ENCODE measurements at places on chromosomes 11 and 22. TPM values are rescaled to one million over a fixed set of nuclear protein-coding genes. Genes with fewer than 3 reads are reported as not detected.
A peak's percentile ranks its signal among the peaks of the same experiment; 100 is the strongest.

ZBTB16 gene
- total RNA-seq = 11.0 TPM

IL17REL gene
- total RNA-seq = not detected

CRELD2 gene
- total RNA-seq = 51.2 TPM

APOBEC3B gene
- 51.9 TPM for total RNA-seq

TCN1 gene
- not detected for total RNA-seq

OR52I2 gene
- total RNA-seq = not detected

IL10RA gene
- 286 TPM for total RNA-seq

OR52A5 gene
- not detected for total RNA-seq

NLRP14 gene
- total RNA-seq = not detected

DNA sequence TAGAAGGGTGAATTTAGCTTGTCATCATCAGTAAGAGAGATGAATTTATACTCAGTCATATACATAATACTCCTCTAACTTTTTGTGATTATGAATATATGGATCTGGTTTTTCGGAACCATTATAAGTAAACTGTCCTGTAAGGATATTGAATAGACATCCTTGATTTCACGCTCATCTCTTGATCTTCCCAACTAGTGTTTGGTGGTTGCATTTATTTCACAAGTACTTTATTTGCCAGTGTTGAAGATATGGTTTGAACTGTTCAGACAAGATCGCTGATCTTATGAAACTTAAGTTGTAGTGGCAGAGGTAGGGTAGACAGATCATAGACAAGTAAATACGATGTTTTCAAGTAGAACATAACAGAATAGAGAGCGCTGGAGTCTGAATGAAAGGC, 3.0 kb downstream of the FBXO7 start:
- peaks cover 42% of the 10 kb centered on the region for H3K4me1 ChIP-seq
- H3K27me3 ChIP-seq = no peaks in the 10 kb centered on the region
- no peak overlapping the region for H3K27ac ChIP-seq
- DNase-seq = no peak
- H3K4me3 ChIP-seq = no peak overlapping the region

DNA sequence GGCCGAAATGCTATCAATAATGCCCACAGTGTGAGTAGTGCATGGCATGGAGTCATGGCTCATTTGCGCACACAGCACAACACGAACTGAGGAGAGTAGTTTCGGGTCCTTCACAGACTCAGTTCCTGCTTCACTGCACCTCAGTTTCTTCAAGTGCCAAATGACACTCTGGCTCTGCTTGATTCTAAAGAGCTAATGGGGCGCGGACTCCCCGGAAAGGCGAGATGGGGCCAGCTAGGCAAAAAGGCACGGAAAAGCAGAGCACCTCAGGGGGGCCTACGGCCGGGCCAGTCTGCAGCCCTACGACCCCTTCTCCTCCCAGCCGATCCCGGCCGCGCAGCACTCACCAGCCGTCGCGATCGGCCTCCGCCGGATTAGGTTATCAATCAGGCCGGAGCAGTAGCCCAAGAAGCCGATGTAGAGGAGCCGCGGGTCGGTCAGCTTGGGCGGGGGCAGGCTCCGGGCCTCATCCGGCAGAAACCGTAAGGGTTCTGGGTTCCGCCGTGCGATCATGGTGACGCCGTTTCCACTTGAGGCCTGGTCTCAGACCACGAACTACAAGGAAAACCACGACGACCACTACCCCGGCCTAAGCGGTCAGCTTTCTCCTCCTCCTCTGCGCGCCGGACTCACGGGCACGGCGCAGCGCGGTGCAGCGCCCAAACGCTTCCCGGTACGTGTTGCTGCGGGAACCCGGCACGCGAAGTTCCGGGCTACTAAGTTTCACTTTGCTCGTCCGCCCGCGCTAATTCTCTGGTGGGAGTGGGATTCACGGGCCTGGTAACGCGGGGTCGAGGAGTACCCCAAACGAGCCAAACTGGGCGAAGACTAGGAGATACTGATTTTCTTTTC, at the start of gene NDUFC2:
Gene NDUFC2, minus strand, starts transcription at position 631 of the 852 bp plus-strand sequence. Its CDS starts 118 bp downstream, at position 513.
- peak within 1 kb of the TSS; percentile 94 for H3K4me3 ChIP-seq
- H3K27me3 ChIP-seq = no peaks in the 10 kb centered on the region
- H3K36me3 ChIP-seq = peaks cover 20% of the 10 kb centered on the region
- peaks cover 51% of the 10 kb centered on the region for H3K4me1 ChIP-seq
- peak within 1 kb of the TSS; percentile 88 for H3K27ac ChIP-seq

- H3K4me3 ChIP-seq = no peak overlapping the region
- H3K27me3 ChIP-seq = no peaks in the 10 kb centered on the region
- H3K4me1 ChIP-seq = peaks cover 13% of the 10 kb centered on the region
Observed at GRCh38 chr11:8671193-8671612, 11.3 kb downstream of the TRIM66 start.

- H3K36me3 ChIP-seq = no peaks in the 10 kb centered on the region
- H3K4me1 ChIP-seq = peaks cover 22% of the 10 kb centered on the region
- H3K27ac ChIP-seq = no peak overlapping the region
- H3K4me3 ChIP-seq = no peak overlapping the region
- DNase-seq = no peak
Observed at GRCh38 chr11:76601724-76602123, 68.8 kb downstream of the LRRC32 start.

GRCh38 chr22:35913925-35914324, 114.7 kb downstream of the RBFOX2 start:
- no peaks in the 10 kb centered on the region for H3K36me3 ChIP-seq
- H3K4me1 ChIP-seq = peaks cover 7% of the 10 kb centered on the region
- no peak overlapping the region for H3K4me3 ChIP-seq
- H3K27me3 ChIP-seq = peaks cover 2% of the 10 kb centered on the region
- no peak overlapping the region for H3K27ac ChIP-seq
- DNase-seq = no peak

GRCh38 chr11:35035894-35036408, 103.0 kb upstream of the CD44 start:
- H3K4me3 ChIP-seq = no peak overlapping the region
- H3K27ac ChIP-seq = no peak overlapping the region
- no peak for DNase-seq

DNA sequence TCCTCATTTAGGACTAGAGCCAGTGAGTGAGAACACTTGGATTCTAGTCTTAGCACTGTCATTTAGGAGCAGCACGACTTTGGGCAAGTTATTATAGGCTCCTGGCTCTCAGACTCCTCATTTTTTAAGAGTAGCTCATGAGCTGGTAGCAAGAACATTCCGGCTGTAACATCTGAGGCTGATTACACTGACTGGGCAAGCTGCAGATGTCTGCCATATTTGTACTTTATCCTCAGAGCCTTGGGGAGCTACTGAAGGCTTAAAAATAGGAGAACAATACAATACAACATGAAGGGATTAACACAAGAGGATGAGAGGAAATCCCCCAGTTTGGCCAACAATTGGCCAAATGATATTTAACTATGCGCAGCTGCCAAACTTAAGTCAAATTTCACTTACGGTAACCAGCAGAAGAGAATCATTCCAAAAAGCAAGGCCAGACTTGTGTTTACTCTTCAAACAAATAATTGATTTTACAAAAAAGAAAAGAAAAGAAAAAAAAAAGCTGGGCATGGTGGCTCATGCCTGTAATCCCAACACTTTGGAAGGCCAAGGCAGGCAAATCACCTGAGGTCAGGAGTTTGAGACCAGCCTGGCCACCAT, 113.1 kb upstream of the ARHGAP42 start:
- DNase-seq = no peak
- no peak overlapping the region for H3K27ac ChIP-seq
- H3K27me3 ChIP-seq = no peaks in the 10 kb centered on the region
- H3K36me3 ChIP-seq = no peaks in the 10 kb centered on the region

- no peak overlapping the region for H3K4me3 ChIP-seq
- H3K27me3 ChIP-seq = no peaks in the 10 kb centered on the region
- peak overlapping the region; percentile 52 for H3K27ac ChIP-seq
- DNase-seq = no peak
- no peaks in the 10 kb centered on the region for H3K36me3 ChIP-seq
Observed at GRCh38 chr22:49944399-49944891, 16.1 kb upstream of the PIM3 start.

DNA sequence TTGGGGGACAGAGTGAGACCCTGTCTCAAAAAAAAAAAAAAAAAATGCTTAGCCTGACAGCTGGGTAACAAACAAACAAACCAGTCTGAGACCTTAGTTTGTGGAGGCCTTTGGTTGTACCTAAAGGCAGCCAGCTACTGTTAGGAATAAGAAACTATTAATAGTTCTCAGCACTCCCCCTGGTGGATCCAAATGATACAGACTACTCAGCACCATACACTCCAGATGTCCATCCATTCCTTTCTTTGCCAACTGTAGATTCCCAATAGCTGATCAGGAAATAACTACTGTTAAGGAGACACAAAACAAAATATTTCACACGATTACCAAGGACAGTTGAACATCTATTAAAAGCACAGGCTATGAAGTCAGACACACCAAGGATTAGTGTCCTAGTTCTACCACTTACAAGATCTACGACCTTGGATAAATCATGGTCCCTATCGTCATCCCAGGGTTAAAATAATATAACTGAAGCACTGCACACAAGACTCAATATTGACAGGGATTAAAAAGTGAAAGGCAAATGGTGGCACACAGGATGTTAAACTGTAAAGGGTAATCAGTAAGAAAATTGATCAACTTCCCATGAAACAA, 17.2 kb downstream of the CLDN25 start:
- no peak overlapping the region for H3K27ac ChIP-seq
- no peak for DNase-seq

GRCh38 chr11:118215262-118215661, 9.5 kb downstream of the JAML start:
- peak; percentile 55 for DNase-seq
- no peaks in the 10 kb centered on the region for H3K27me3 ChIP-seq
- peaks cover 90% of the 10 kb centered on the region for H3K4me1 ChIP-seq
- peak overlapping the region; percentile 94 for H3K27ac ChIP-seq

DNA sequence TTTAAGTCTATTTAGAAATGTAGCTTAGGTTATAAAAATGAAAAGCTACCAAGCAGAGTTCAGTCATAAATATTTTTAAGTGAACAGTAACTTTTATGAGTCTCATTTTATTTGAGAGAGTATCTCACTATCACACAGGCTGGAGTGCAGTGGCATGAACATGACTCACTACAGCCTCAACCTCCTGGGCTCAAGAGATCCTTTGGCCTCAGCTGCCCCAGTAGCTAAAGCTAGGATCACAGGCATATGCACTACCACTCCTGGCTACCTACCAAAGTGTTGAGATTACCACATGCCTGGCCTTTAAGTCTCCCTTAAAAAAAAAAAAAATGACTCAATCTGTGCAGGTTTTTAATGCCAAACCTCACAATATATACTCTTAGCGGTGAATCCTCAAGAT, 34.7 kb upstream of the CLNS1A start:
- H3K36me3 ChIP-seq = peaks cover 74% of the 10 kb centered on the region
- H3K4me1 ChIP-seq = no peaks in the 10 kb centered on the region
- H3K27ac ChIP-seq = no peak overlapping the region
- no peak for DNase-seq

GRCh38 chr11:60129853-60130252, 41.4 kb downstream of the MS4A2 start:
- DNase-seq = no peak
- no peaks in the 10 kb centered on the region for H3K4me1 ChIP-seq
- no peaks in the 10 kb centered on the region for H3K36me3 ChIP-seq
- H3K27ac ChIP-seq = no peak overlapping the region
- peaks cover 2% of the 10 kb centered on the region for H3K27me3 ChIP-seq
- no peak overlapping the region for H3K4me3 ChIP-seq

GRCh38 chr11:1565173-1565903, 6.7 kb downstream of the DUSP8 start:
- DNase-seq = no peak
- no peak overlapping the region for H3K27ac ChIP-seq
- H3K4me1 ChIP-seq = no peaks in the 10 kb centered on the region
- no peak overlapping the region for H3K4me3 ChIP-seq

GRCh38 chr22:29390270-29390669, 1.9 kb upstream of the AP1B1 start:
- H3K4me1 ChIP-seq = peaks cover 35% of the 10 kb centered on the region
- H3K27me3 ChIP-seq = no peaks in the 10 kb centered on the region
- H3K4me3 ChIP-seq = no peak overlapping the region

DNA sequence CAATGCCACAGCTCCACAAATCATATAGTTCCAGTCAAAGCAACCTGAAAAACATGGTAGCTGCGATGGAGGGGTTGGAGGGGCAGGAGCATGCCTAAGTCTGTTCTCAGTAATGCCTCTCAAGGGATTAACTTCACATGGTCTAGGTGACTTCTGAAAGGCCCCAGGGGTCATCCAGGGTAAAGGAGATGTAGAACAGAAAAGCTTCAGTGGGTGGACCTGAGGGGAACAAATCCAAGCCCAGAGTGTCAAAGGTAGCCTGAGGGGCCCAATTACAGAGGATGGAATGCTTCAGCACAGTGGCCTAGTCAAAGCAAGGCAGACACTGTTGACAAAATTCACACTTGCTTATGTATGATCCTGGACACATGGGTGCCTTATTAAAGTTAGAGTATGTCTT, 23.3 kb downstream of the OR4D9 start:
- no peak for DNase-seq
- H3K4me1 ChIP-seq = peaks cover 10% of the 10 kb centered on the region
- peaks cover 2% of the 10 kb centered on the region for H3K27me3 ChIP-seq
- no peaks in the 10 kb centered on the region for H3K36me3 ChIP-seq

GRCh38 chr11:65863889-65864705, 3.9 kb downstream of the MUS81 start:
- peaks cover 36% of the 10 kb centered on the region for H3K4me1 ChIP-seq
- no peak overlapping the region for H3K4me3 ChIP-seq
- H3K27ac ChIP-seq = no peak overlapping the region
- DNase-seq = no peak
- no peaks in the 10 kb centered on the region for H3K27me3 ChIP-seq

- no peak for DNase-seq
- no peaks in the 10 kb centered on the region for H3K36me3 ChIP-seq
- H3K4me1 ChIP-seq = no peaks in the 10 kb centered on the region
- H3K4me3 ChIP-seq = no peak overlapping the region
Observed at GRCh38 chr11:115290893-115291292, 213.3 kb downstream of the CADM1 start.

DNA sequence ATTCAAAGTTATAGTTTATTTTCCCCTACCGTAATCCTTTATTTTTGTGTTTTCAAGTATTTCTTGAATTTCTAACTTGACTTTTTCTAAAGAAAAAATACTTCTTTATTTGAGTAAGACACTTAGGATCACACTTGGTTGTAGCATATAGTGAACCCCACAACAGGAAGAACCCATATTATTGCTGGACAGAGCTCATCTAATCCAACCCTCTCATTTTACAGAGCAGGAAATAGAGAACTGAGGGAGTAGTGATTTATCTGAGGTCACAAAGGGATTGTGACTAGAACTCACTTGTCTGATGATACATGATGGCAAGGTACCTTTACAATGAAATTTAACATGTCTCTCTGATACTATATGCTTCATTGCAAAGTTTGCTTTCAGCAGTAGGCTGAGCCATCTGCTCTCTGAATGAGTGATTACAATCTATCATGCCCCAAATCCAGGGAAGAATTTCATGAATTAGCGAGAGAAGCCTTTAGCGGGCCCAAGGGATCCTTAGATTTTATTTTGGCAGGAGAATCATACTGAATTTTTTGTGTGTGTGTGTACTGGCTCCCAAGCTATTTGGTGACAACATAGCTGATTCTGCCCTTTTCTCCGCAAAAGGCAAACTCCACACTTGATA, 9.8 kb downstream of the SLC17A6 start:
- H3K4me1 ChIP-seq = no peaks in the 10 kb centered on the region
- no peak overlapping the region for H3K4me3 ChIP-seq
- no peak for DNase-seq
- no peaks in the 10 kb centered on the region for H3K36me3 ChIP-seq
- no peak overlapping the region for H3K27ac ChIP-seq

- H3K4me3 ChIP-seq = no peak overlapping the region
- DNase-seq = no peak
- H3K27ac ChIP-seq = no peak overlapping the region
- peaks cover 90% of the 10 kb centered on the region for H3K27me3 ChIP-seq
- peaks cover 16% of the 10 kb centered on the region for H3K4me1 ChIP-seq
Observed at GRCh38 chr11:44312876-44313275, 2.9 kb upstream of the ALX4 start.

Measured in activated CD4-positive, alpha-beta memory T cell treated with anti-CD3 and anti-CD28 coated beads, Interleukin-2, amount 10 ng/mL, durations not matched to agents 7 days and 5 days (primary cell).